ENCODE measurements at places on chromosomes 7 and 10.

- no peak for DNase-seq
Measured at GRCh38 chr10:132448248-132448731, 51.3 kb downstream of the PWWP2B start.

GRCh38 chr7:38192327-38192726, 14.3 kb downstream of the STARD3NL start:
- DNase-seq, result no peak

DNA sequence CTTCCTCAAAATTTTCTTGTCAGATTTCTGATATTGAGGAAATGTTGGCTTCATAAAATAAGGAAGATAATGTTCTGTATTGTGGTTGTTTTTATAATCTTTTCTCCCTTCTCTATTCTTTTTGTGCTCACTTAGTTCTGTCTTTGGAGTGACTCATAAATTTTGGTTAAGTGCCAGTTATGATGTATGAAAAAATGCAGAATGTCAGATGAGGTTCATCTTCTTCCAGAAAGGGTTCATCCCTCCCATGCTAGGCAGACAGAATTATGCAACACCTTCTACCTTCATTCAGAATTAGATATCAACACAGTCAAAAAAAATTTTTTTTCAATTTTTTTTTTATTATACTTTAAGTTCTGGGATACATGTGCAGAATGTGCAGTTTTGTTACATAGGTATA, 36.6 kb upstream of the CYP2C19 start:
- DNase-seq, result no peak

- no peak for DNase-seq
Measured at GRCh38 chr10:69096045-69096444, 8.1 kb downstream of the SRGN start.

DNA sequence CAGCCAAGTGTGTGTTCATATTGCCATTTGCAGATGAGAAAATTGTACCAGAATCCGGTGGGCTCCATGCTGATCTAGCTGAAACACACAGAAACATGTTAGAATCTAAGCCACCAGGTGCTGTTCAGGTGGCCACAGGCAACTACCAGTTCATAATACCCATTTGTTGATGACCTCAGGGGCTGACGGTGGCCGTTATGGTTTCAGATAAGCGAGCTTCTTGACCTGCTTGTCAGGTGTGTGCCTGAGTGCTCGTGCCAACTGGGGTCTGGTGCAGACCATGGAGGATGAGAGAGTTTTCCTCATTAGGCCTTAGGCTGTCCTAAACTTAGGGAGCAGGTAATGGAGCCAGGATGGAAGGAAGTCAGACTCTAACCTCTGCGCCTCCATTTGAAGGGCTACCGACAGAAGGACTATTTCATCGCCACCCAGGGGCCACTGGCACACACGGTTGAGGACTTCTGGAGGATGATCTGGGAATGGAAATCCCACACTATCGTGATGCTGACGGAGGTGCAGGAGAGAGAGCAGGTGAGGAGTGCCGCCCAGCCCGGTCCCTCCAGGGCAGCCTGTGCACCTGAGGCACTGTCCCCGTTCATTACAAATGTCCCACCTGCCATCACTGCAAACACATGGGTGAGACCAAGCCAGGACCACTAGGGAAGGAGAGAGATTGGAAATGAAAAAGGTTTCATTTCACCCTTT, 53.1 kb downstream of the MKI67 start:
- no peak for DNase-seq

DNA sequence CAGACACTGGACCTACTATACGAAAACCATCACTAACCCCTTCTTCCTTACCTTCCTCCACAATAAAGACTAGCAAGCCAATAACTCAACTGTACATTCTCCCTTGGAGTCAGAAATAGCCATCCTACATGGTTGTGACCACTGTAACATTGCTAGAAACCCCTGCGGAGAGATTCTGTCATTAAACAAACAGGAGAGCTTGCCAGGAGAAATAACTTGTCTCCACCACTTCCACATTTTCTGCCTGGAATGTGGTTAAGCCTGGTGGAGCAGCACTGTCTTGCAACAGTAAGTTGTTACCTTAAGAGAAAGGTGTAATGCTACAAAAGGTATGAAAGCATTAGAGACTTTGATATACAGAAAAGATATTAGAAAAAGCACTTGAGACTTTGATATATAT, 45.8 kb downstream of the THSD7A start:
- no peak for DNase-seq

- DNase-seq, result no peak
Measured at GRCh38 chr10:12728494-12728893, 273.0 kb downstream of the CCDC3 start.

DNA sequence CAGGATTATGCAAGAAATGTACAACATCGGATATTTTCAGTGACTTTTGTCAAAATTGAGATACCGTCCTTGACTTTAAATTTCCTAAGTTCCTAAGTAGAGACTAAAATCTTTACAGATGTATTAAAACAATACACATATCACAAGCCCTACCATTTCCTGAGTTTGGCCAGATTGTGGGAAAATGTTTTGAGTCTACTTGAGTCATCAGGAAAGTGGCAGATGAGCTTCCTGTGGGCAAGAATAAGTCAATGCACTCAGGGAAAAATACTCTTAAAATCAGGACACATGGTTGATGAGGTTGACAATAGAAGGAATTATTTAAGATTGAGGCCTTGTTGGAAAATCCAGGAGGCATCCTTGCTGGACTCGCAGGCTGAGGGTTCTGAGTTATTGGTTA, 162.5 kb downstream of the SNX10 start:
- DNase-seq, result no peak

GRCh38 chr10:102555781-102556328, 52.1 kb downstream of the SUFU start:
- no peak for DNase-seq

GRCh38 chr7:103894656-103895596, 94.5 kb downstream of the RELN start:
- no peak for DNase-seq

DNA sequence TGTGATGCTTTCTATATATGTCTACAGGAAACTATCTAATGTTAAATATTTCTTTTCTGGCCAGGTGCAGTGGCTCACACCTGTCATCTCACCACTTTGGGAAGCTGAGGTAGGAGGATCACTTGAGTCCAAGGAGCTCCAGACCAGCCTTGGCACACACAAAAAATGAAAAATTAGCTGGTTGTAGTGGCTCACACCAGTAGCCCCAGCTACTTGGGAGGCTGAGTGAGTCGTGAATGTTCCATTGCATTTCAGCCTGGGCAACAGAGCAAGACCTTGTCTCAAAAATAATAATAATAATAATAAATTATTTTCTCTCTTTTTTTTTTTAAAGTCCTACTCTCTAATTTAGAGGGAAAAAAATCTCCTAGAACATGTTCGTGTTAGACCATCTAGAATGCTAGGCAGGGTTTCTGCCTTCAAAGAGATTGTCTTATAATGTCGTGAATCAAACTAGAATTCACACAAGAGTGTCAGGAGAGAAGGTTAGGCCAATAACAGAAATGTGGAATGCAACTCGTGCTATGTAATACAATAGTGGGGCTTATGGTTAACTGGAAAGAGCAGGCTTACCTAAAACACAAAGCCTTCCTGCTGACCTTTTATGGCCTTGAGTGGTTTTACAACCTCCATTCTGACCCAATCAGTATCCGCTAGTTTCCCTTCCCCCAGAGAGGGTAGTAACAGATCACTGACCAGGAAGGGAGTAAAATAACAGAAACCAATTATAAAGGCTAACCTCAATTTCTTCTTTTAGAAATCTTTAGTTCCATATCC, 46.3 kb downstream of the MYOF start:
- no peak for DNase-seq

GRCh38 chr10:98636921-98637329, 190.2 kb upstream of the HPS1 start:
- DNase-seq, result no peak

- DNase-seq, result no peak
Measured at GRCh38 chr7:63071396-63071795, 927.3 kb upstream of the ZNF722 start.

DNA sequence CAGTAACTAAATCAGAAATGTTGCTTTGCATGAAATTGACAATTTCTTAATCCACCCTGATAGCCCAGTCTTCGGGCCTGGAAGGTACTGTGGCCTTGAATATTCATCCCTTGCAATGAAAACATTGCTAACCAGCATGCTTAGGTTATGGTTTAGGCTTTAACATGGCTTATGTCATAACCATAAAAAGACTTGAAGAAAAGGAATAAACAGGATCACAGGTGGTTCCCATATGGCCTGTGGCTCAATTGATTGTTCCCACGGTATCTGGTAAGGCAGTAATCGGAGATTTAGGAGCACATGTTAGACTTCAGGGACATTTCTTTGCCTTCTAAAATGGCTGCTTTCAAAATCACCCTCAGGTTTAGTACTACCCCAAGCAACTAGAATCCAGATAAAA, 139.5 kb downstream of the ST7 start:
- DNase-seq, result no peak

DNA sequence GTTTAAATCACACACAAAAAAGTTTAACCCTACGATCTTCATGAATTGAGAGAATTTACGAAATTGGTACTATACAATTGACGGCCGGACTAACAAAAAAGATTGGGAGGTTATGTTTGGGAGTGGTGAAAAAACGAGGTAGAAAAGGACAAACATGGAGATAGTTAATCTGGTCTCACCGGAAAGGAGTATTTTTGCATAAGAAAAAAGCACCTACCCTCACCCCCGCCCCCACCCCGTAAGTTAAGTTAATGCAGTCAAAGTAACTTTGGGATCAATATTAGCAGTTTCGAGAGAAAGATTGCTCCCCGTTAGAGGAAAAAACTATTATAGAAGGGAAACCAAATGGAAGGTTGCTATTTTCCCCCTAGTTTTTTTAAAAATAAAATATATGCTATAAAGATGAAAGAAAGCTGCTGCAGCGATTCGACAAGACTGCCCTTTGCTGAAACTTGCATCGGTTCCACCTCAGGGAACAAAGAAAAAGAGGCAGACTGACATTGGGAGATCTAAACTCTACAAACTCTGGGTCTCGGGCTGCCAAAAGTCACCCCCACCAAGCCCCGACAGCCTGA, 3.5 kb downstream of the SP8 start:
- no peak for DNase-seq

GRCh38 chr7:1100834-1101562, 13.1 kb downstream of the GPER1 start:
- DNase-seq, result no peak

- no peak for DNase-seq
Measured at GRCh38 chr10:27439101-27439500, 65.0 kb upstream of the RAB18 start.

DNA sequence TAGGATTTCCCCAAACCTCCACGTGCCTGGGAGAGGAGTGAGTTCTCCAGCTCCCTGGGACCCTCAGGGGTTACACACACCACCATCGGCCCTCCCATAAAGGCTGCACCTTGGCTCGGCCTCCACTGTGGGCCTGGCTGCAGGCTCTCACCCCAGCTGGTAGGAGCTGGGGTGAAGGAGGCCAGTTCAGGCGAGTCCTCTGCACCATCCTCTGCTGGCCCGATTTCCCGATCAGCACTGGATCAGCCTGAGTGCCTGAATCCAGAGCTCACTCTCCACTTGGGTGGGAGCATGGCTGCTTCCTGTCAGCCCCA, 115.1 kb upstream of the RET start:
- no peak for DNase-seq

DNA sequence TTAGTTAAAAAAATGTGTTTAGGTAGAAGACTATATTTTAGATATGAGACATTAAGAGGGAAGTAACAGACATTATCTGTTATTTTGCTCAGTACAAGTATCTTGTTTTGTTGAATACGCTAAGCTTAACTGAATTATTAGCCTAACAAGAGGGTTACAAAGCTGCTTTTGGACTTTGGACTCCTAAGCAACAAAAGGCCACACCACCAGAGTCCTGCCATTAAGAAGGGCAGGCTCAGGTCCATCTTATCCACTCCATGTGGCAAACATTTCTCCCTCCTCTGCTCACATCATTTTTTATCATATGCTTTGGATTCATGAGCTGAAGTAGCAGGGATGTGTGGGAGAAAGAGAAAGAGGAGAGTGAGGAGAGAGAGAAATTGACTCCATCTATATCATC, 33.5 kb downstream of the OSBPL3 start:
- DNase-seq, result no peak

- DNase-seq, result no peak
Measured at GRCh38 chr10:22666287-22667092, 47.9 kb downstream of the PIP4K2A start.

DNA sequence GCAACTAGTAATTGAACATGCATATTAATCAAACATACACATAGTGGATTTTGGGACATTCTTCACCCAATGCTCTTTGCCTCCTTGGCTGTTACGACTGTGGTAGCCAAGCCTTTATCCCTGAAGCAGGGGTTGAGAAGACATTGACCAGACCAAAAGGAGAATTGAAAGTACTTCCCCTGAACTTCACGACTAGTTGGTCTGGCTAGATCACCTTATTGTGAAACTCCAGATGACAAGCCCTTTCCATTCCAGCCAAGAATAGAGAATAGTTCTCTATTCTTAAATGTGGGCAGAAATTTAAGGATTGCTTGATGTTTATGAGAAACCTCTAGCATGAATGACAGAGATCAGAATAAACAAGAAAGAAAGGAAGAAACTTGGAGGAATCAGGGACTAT, 97.0 kb downstream of the LRMDA start:
- DNase-seq, result no peak

DNA sequence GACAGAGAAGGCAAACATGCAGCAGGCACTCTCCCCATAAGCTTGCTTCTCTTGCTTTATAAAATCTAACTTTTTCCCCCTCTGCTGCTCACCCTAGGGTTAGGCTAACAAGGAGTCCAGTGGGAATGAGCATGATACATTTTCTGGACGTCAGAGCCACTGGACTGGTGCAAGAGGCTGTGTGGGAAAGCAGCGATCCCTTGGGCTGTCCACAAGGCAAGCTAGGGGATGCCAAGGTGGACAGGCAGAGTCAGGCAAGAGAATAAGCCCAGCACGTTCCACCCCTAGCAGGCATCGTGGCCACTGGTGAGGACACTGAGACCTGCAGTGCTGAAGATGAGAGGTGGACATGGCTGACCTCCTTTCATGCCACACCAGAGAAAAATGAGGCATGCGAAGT, 290.9 kb upstream of the ZMIZ1 start:
- no peak for DNase-seq

GRCh38 chr7:80997841-80998240, 79.0 kb upstream of the SEMA3C start:
- no peak for DNase-seq

DNA sequence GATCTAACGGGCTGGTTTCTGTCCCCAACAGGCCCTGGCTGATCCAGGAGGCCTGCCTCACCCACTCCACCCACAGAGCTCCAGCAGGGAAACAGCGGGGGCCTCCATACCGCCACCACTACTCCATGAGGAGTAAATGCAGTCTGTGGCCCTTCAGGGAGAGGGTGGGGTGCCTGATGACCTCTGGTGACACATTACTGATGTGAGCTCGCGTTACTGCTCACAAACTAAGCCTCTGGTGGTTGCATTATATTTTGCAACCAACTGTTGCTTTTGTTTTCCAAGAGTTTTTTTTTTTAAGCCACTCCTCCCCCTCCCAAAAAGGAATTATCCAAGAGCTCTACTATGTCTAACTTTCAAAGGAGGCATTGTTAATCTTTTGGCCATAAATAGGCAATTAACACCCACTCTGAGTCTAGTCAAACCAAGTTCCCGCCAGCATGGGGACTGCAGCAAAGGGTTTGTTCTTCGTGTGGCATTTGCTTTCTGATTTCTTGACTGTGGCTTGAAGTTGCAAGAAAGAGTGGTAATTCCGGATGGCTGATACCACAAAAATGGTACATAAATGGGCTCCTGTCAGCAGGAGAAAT, 72.6 kb downstream of the FAM53B start:
- no peak for DNase-seq

- no peak for DNase-seq
Measured at GRCh38 chr7:55970978-55971377, 6.6 kb downstream of the NIPSNAP2 start.

GRCh38 chr7:40946549-40946948, 756.3 kb downstream of the INHBA start:
- DNase-seq, result no peak

Data from esophagus squamous epithelium (tissue), 5 donors.